Astrocyte (in vitro differentiated cells and primary cell): ENCODE measurements at places on chromosomes 6 and 20. TPM values are rescaled to one million over a fixed set of nuclear protein-coding genes. Genes with fewer than 3 reads are reported as not detected.

DNA sequence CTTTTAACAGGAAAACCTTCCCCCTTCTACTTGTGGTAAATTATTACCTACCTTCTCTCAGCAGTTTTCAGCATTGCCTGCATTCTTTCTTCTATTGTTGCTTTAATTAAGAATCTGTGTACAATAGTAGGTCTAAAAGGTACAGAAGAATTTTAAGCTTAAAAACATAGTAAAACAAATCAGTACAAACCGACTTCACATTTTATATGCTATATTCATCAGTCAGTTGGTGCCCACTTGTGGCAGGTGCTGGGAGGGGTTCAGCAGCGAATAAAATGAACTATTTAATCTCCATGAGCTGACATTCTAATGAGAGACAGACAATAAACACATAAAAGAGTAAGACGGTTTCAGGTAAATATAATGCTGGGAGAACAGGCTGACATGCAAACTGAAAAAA is 73.4 kb upstream of the FBXO30 start:
- no peaks in the 10 kb centered on the region for H3K36me3 ChIP-seq
- no peak overlapping the region for H3K27ac ChIP-seq
- H3K4me1 ChIP-seq, result no peaks in the 10 kb centered on the region
- DNase-seq, result no peak
- no peak overlapping the region for H3K4me3 ChIP-seq

DNA sequence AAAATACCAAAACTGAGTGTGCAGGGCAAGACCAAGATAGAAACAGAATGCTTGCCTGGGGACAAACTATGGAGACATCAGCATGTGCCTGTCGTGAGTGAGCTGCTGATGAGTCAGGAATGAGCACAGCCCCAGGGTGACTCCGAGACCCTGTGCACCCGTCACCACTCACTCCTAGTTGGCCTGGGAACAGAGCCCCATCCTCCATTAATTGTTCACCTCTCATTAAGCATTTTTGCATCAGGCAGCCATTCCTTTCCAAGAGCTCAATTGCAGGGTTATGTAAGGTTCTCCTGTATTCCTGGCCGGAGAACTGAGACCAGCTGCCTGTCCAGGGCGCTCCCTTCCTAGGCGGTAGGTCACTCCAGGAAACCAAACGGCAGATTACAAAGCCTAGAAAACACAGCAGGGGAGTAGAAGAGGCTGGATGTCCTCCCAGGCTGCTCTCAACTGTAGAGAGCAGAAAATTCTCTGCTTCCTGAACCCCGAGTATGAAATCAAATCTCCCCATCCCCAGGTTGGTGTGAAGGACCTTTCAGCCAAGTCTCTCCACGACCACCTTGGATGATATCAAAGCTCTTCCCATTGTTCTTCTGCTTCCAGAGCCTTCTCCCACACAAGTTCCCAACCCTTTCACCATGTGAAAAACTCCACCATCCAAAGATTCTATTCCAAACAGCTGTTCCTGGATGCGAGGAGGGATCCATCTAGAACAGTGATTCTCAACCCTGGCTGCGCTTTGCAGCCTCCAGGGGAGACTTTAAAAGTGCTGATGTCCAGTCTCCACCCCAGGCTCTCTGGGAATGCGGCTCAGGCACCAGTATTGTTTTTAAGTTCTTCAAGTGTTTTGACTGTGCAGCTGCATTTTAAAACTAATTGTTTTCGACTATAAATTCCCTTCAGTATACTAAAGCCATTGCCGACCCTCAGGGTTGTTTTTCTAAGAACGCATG is 532.6 kb upstream of the JARID2 start:
- H3K36me3 ChIP-seq, result no peaks in the 10 kb centered on the region
- no peak overlapping the region for H3K4me3 ChIP-seq
- H3K4me1 ChIP-seq, result peaks cover 35% of the 10 kb centered on the region
- peak overlapping the region; percentile 93 for H3K27ac ChIP-seq

DNA sequence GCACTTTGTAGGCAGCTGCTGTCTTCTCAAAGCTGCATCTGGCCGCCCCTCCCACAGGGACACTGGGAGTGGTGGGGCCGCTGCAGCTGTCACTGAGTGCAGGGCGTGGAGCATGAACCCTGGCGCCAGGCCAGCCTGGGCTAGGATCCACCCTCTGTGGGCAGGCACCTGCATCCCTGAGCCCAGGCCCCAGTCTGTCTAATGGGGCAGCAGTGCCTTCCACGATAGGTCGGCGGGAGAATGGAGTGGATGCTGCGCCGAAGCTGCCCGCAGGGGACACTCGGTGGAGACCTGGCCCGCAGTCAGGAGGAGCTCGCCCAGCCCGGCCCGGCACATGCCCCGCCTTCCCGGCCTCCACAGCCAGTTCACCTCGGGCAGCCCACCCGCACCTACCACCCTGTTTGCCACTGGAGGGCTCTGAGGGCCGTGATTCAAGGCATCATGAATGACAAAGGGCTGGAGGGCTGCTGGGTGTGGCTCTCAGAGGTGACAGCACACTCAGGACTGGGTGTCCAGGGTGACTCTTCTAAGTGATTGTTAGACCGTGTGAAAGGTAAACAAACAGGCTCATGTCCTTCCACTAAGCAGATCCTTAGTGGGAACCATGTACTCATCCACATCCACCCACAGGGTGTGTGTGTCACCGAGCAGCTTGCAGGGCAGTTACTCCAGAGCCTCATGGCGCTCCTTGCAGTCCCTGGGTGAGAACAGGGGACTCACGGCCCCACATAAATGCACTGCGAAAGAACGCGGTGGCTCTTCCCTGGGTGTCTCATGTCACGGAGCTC is 133.9 kb downstream of the AGPAT4 start:
- peaks cover 9% of the 10 kb centered on the region for H3K36me3 ChIP-seq
- no peaks in the 10 kb centered on the region for H3K27me3 ChIP-seq
- no peak for DNase-seq
- no peaks in the 10 kb centered on the region for H3K4me1 ChIP-seq
- no peak overlapping the region for H3K4me3 ChIP-seq

- peaks cover 3% of the 10 kb centered on the region for H3K36me3 ChIP-seq
- no peak overlapping the region for H3K4me3 ChIP-seq
- DNase-seq, result no peak
- no peak overlapping the region for H3K27ac ChIP-seq
- H3K27me3 ChIP-seq, result no peaks in the 10 kb centered on the region
- H3K4me1 ChIP-seq, result peaks cover 14% of the 10 kb centered on the region
Measured at GRCh38 chr6:21601932-21602390, 8.4 kb downstream of the SOX4 start.

DNA sequence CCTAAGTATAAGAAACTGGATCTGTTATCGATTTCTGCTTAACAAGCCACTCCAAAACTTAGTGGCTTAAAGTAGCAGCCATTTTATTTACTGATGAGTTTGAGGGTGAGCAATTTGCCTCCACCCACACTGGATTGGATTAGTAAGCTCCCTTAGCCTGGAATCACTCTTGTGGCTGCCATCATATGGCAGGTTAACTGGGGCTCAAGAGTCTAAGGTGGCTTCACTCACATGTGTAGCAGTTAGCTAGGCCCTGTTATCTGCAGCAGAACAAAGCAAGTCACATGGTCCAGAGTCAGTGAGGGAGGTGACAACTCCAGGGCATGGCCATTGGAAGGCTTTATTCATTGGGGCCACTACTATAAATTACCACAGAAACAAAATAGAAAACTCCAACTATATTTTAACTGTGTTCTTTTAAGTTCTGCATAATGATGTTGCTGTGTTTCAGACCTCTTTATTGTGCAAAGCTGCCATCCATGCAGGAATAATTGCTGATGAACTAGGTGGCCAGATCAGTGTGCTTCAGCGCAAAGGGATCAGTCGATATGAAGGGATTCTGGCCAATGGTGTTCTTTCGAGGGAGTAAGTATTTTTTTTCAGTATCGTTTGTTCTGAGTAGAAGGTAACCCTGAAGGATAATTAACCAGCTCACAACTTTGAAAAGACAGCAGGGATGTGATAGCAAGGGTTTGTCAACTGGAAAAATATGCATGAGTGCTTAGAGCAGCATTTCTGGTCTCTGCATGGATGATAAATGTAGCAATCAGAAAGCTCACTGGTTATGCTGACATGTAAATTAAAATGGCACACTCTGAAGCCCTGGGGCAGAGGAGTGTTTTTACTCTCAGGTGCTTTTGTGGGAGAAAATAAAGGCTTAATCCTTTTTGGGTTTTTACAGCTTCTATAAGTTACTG is 49.6 kb downstream of the DCBLD1 start:
- H3K4me3 ChIP-seq, result no peak overlapping the region
- H3K27me3 ChIP-seq, result no peaks in the 10 kb centered on the region
- H3K4me1 ChIP-seq, result peaks cover 17% of the 10 kb centered on the region
- no peak for DNase-seq

DNA sequence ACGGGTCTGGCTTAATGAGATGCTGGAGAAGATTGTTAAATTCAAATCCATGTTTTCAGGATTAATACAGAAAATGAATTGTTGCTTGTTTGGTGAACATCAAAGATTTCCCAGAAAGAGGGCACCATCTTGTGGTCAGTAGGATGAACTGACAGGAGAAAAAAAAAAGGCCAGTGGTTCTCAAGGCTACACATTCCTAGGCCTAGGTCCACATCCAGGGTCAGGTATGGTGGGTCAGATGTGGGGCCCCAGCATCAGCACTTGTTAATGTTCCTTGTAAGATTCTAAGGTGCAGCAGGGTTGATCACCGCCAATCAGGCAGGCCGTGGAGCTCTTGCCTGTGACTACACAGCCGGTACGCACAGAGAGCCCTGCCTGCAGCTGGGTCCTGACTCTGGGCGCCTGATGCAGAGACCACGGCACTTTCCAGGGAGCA is 34.0 kb upstream of the FOXO3 start:
- no peaks in the 10 kb centered on the region for H3K27me3 ChIP-seq
- H3K27ac ChIP-seq, result no peak overlapping the region
- peak; percentile 15 for DNase-seq
- no peak overlapping the region for H3K4me3 ChIP-seq
- no peaks in the 10 kb centered on the region for H3K4me1 ChIP-seq
- H3K36me3 ChIP-seq, result no peaks in the 10 kb centered on the region

DNA sequence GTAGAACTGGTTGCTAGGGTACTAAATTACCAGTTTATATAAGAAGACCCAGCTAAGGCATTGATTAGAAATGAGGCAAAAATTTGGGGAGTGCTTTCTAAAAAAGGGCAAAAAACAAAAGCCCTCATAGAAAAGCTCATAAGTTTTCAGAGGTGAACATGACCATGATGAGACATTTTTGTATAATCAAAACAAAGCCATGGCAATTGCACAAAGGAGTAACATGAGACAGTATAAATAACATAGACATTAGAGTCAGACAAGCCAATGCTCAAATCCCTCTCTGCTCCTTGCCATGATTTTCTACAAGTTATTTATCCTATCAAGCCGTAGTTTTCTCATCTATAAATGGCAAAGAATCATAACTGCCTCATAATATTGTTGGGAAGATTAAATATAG is 112.2 kb upstream of the ADTRP start:
- no peak overlapping the region for H3K27ac ChIP-seq
- H3K36me3 ChIP-seq, result no peaks in the 10 kb centered on the region

DNA sequence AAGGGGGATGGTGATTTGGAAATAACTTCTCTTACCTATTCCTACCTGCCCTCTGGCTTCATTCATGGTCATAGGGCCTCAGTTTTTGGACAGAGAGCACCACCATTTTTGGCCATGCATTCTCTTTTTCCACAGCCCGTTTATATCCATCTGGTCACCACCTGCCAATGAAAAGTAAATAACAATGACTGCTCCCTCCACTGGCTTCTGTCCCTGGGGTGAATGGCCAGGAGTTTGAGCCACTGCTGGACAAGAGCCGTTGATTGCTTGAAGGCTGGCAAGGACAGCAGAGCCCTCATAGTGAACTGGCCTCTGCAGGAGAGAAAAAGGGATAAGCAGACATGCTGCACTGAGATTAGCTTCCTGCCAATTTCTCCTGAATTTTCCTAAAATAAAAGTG is 261.8 kb downstream of the ADGB start:
- no peaks in the 10 kb centered on the region for H3K36me3 ChIP-seq
- H3K4me3 ChIP-seq, result no peak overlapping the region
- H3K27ac ChIP-seq, result no peak overlapping the region
- DNase-seq, result no peak
- no peaks in the 10 kb centered on the region for H3K27me3 ChIP-seq

GRCh38 chr6:14665827-14666724 is 548.5 kb downstream of the CD83 start:
- H3K36me3 ChIP-seq, result no peaks in the 10 kb centered on the region
- peaks cover 25% of the 10 kb centered on the region for H3K4me1 ChIP-seq
- H3K4me3 ChIP-seq, result no peak overlapping the region
- H3K27me3 ChIP-seq, result peaks cover 5% of the 10 kb centered on the region

GRCh38 chr20:25249198-25249931 is 1.5 kb downstream of the PYGB start:
- H3K4me1 ChIP-seq, result peaks cover 46% of the 10 kb centered on the region
- no peaks in the 10 kb centered on the region for H3K27me3 ChIP-seq
- no peaks in the 10 kb centered on the region for H3K36me3 ChIP-seq
- DNase-seq, result no peak

- H3K27ac ChIP-seq, result no peak overlapping the region
- DNase-seq, result peak; percentile 71
- H3K4me1 ChIP-seq, result peaks cover 7% of the 10 kb centered on the region
- H3K4me3 ChIP-seq, result no peak overlapping the region
- H3K27me3 ChIP-seq, result no peaks in the 10 kb centered on the region
Measured at GRCh38 chr6:5730585-5731263, 276.0 kb downstream of the NRN1 start.

MYLK4 gene
- total RNA-seq, result 0.23 and 0.55 TPM in 2 replicates

KHDRBS2 gene
- total RNA-seq, result not detected in 2 replicates

DNA sequence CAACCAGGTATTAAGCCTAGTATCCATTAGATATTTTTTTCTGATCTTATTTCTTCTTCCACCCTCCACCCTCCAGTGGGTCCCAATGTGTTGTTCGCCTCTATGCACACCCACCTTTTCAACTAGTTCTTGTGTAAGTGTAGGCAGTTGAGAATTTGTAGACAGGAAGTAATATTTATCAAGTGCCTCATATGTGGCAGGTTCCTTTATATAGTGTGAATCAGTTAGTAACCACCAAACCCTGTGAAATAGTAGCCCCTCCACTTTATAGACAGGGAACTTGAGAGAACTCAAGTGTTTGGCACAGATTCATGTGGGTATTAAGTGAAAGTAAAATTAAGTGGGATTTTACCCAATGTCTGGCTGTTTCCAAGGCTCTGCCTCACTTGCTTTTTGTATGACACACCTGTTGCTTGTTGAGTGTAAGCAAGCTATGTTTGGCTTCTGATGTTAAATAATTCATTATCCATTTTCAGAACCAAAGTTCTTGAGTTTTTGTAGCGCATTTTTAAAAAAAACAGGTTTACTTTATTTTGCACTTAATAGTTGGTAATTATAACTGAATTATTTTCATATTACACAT is 24.8 kb downstream of the AFDN start:
- H3K4me3 ChIP-seq, result no peak overlapping the region
- H3K4me1 ChIP-seq, result peaks cover 19% of the 10 kb centered on the region
- DNase-seq, result peak; percentile 30
- no peaks in the 10 kb centered on the region for H3K27me3 ChIP-seq

GRCh38 chr6:42403421-42403820 is 48.3 kb downstream of the TRERF1 start:
- peak; percentile 47 for DNase-seq
- peak overlapping the region; percentile 54 for H3K27ac ChIP-seq
- H3K36me3 ChIP-seq, result no peaks in the 10 kb centered on the region
- no peaks in the 10 kb centered on the region for H3K27me3 ChIP-seq
- no peak overlapping the region for H3K4me3 ChIP-seq

RAB44 gene
- 0.14 and 0.16 TPM in 2 replicates for total RNA-seq

GRCh38 chr6:110810896-110811586 is 4.2 kb downstream of the CDK19 start:
- peaks cover 7% of the 10 kb centered on the region for H3K4me1 ChIP-seq
- no peaks in the 10 kb centered on the region for H3K36me3 ChIP-seq
- no peaks in the 10 kb centered on the region for H3K27me3 ChIP-seq
- no peak for DNase-seq
- H3K27ac ChIP-seq, result no peak overlapping the region

PSMF1 gene
- 133 and 139 TPM in 2 replicates for total RNA-seq

- H3K4me3 ChIP-seq, result peak overlapping the region; percentile 91
- peaks cover 21% of the 10 kb centered on the region for H3K4me1 ChIP-seq
- H3K27ac ChIP-seq, result peak overlapping the region; percentile 85
- no peaks in the 10 kb centered on the region for H3K27me3 ChIP-seq
Measured at GRCh38 chr20:33994222-33994913, 657 bp downstream of the RALY start.

SDC4 gene
- total RNA-seq, result 125 and 135 TPM in 2 replicates
